ENCODE measurements at places on chromosomes 2 and 18.
A peak's percentile ranks its signal among the peaks of the same experiment; 100 is the strongest.

DNA sequence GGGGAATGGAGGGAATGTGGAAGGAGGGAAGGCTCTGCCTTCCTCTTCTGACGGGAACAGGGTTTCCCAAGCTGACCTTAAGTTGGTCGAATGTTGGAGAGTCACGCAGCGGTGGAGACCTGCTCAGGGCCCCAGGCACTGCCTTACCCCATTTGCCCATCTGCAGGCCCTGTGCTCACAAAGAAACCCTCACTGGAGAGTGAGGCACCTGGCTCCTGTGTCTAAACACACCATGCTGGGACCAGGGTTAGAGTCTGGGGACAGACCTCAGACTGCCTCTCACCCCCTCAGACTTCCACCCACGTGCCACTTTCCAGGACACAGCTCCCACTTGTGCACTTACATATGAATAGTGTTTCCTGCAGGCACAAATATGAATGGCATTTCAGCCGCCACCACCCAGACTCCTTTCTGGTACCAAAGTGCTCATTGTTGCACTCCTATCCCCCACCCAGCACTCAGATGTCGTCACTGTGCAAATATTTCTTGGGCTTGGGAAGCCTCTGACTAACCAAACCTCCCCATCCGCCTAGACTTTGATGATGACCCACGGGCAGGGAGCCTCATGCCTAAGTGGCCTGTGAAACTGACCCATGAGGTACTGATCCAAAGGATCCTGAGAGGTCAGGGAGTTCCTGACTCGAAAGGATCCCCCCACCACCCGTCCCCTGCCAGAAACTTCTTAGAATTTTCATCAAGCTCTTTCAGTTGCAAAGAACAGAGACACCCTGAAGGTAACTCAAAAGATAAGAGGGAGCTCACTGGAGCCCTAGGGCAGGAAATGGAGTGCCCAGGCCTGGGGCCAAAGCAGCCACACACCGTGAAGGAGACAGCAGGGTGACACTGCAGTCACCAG is 78.3 kb downstream of the STPG4 start:
- peak; percentile 79 for DNase-seq

DNA sequence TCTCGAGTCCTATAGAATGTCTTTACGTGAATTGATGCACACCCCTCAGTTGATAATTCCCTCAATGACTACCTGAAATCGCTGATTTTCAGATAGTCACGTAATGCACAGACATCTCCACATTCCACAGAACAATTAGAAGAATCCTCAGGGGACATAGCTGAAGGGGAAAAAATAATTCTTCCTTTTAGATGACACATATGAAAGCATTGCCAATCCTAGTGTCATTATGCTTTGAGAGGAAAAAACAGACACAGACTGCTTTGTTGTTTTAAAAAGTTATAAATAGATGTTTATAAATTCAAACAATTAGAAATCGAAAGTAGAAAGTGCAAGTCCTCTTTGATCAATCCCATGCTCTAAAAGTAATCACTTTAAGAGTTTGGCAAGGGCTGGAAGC is 100.6 kb upstream of the FN1 start:
- DNase-seq = no peak

GRCh38 chr2:160813506-160813858 is 319.9 kb upstream of the RBMS1 start:
- DNase-seq = no peak

GRCh38 chr18:32881009-32881408 is 108.2 kb upstream of the KLHL14 start:
- DNase-seq = no peak

Measured in hepatocyte (in vitro differentiated cells).